ENCODE measurements at places on chromosomes 7 and 10. TPM values are rescaled to one million over a fixed set of nuclear protein-coding genes. Genes with fewer than 3 reads are reported as not detected.

GRCh38 chr10:79995979-79996634 is 47.2 kb upstream of the SFTPD start:
- H3K27me3 ChIP-seq = no peaks in the 10 kb centered on the region
- no peak overlapping the region for H3K4me3 ChIP-seq
- no peaks in the 10 kb centered on the region for H3K4me1 ChIP-seq

GRCh38 chr7:19775578-19775977 is 2.2 kb upstream of the TMEM196 start:
- no peak overlapping the region for H3K4me3 ChIP-seq
- H3K27me3 ChIP-seq = peaks cover 20% of the 10 kb centered on the region
- DNase-seq = no peak
- H3K27ac ChIP-seq = no peak overlapping the region

The EPO gene
- not detected for total RNA-seq

The ASB10 gene
- not detected for total RNA-seq

- H3K4me3 ChIP-seq = no peak overlapping the region
- H3K36me3 ChIP-seq = no peaks in the 10 kb centered on the region
- no peaks in the 10 kb centered on the region for H3K27me3 ChIP-seq
- H3K4me1 ChIP-seq = peaks cover 25% of the 10 kb centered on the region
- DNase-seq = no peak
These were observed 89.5 kb downstream of the ALOX5 start for GRCh38 chr10:45463244-45464116.

GRCh38 chr7:32047075-32047474 is 23.1 kb downstream of the PDE1C start:
- no peak overlapping the region for H3K27ac ChIP-seq
- no peaks in the 10 kb centered on the region for H3K27me3 ChIP-seq
- no peak overlapping the region for H3K4me3 ChIP-seq
- no peaks in the 10 kb centered on the region for H3K4me1 ChIP-seq

The SLC26A3 gene
- total RNA-seq = 0.36 TPM

DNA sequence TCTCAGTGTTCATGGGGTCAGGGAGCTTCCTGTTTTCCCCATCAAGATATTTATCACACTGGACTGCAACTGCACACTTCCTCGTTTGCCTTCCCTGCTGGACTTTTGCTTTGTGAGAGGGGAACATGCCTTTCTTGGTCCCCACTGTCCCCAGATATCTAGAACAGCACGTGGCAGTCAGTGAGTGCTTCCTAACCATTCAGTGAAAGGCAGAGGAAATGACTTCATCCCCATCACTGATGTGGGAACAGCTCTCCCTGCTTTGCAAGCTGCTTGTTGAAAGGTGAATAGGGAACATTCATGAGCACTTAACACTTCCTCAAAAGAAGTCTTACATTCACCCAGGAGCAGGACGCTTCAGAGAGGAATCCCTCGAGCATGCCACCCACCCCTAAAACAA is 135.4 kb downstream of the MYOF start:
- no peak for DNase-seq
- peaks cover 72% of the 10 kb centered on the region for H3K36me3 ChIP-seq
- no peak overlapping the region for H3K27ac ChIP-seq
- H3K4me3 ChIP-seq = no peak overlapping the region

The MYO3A gene
- not detected for total RNA-seq

GRCh38 chr10:89550509-89550908 is 15.1 kb upstream of the SLC16A12 start:
- no peaks in the 10 kb centered on the region for H3K27me3 ChIP-seq
- no peaks in the 10 kb centered on the region for H3K36me3 ChIP-seq
- H3K27ac ChIP-seq = no peak overlapping the region

GRCh38 chr7:48004032-48004431 is 24.6 kb upstream of the HUS1 start:
- no peak overlapping the region for H3K4me3 ChIP-seq
- no peak overlapping the region for H3K27ac ChIP-seq
- 0 out of 2 replicates have a peak, but pooled peaks cover 4% of the 10 kb centered on the region for H3K4me1 ChIP-seq
- H3K27me3 ChIP-seq = no peaks in the 10 kb centered on the region
- DNase-seq = no peak

- H3K36me3 ChIP-seq = no peaks in the 10 kb centered on the region
- H3K27ac ChIP-seq = no peak overlapping the region
- no peaks in the 10 kb centered on the region for H3K4me1 ChIP-seq
- H3K27me3 ChIP-seq = no peaks in the 10 kb centered on the region
These were observed 234.9 kb downstream of the HGF start for GRCh38 chr7:81534996-81535395.

The COL1A2 gene
- total RNA-seq = 1.3 TPM

The PBLD gene
- total RNA-seq = 11.7 TPM

The ZFYVE27 gene
- total RNA-seq = 37.9 TPM

GRCh38 chr7:95897557-95898251 is 125.3 kb downstream of the DYNC1I1 start:
- H3K36me3 ChIP-seq = no peaks in the 10 kb centered on the region
- H3K4me3 ChIP-seq = no peak overlapping the region
- H3K27ac ChIP-seq = no peak overlapping the region
- no peak for DNase-seq
- H3K4me1 ChIP-seq = no peaks in the 10 kb centered on the region
- peaks cover 2% of the 10 kb centered on the region for H3K27me3 ChIP-seq

DNA sequence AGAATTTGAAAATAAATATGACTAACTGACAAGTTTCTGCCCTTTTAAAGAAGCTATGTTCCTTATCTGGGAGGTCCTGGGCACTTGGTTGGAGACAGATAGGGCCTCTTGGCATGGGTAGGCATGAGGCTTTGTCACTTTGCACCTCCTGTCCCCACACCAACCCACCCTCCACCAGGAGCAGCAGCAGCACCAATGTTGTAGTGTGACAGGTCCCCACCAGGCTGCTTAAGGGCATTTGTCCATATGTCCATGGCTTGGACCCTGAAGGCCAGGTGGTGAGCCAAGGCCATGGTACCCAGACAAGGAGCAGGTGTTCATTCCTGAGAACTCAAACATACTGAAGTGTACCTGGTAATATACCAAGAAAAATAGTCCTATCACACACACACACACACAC is 629.1 kb downstream of the ACTR3B start:
- no peak overlapping the region for H3K4me3 ChIP-seq
- no peak for DNase-seq
- no peaks in the 10 kb centered on the region for H3K27me3 ChIP-seq
- H3K36me3 ChIP-seq = no peaks in the 10 kb centered on the region
- no peaks in the 10 kb centered on the region for H3K4me1 ChIP-seq

The POLR2J2 gene
- total RNA-seq = 10.0 TPM

GRCh38 chr7:47807126-47807525 is 141.1 kb downstream of the PKD1L1 start:
- H3K36me3 ChIP-seq = no peaks in the 10 kb centered on the region
- DNase-seq = no peak
- H3K4me1 ChIP-seq = peaks cover 70% of the 10 kb centered on the region
- no peaks in the 10 kb centered on the region for H3K27me3 ChIP-seq
- H3K27ac ChIP-seq = peak overlapping the region; percentile 95

GRCh38 chr7:121305109-121305508 is 23.7 kb upstream of the WNT16 start:
- H3K4me1 ChIP-seq = no peaks in the 10 kb centered on the region
- H3K27me3 ChIP-seq = no peaks in the 10 kb centered on the region
- DNase-seq = no peak
- H3K36me3 ChIP-seq = no peaks in the 10 kb centered on the region
- H3K4me3 ChIP-seq = no peak overlapping the region
- no peak overlapping the region for H3K27ac ChIP-seq

DNA sequence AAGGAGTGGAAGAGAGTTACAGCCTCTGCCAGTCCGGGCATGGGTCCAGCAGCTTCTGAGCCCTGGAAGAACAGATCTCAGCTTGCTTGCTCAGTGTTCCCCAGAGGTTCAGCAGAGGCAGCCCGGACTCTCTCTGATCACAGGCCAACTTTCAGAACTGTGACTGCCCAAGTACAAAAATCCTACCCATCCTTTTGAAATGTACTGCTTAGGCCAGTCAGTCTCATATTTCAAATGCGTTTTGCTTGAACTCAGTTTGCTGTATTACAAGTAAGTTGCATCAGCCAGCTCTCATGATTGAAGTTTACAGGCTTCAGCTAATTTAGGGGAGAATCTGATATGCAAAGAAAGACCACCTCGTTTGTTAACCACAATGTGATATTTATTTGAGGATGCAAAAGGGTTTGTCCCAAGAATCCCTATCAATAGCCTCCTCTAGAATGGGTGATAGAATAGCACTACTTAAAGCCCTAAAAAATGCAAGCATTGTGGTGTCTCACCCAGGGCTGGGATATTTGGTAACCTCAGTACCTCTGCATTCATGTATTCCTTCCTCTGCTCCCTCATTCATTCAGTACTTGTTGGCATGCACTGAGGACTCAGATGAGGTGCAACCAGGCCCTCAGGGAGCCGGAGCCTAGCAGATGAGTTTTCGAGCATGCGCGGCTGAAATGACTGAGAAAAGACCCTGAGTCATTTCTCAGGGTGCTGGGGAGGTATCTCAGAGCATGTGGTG is 7.0 kb downstream of the AIMP2 start:
- no peaks in the 10 kb centered on the region for H3K27me3 ChIP-seq
- peak; percentile 28 for DNase-seq
- H3K4me1 ChIP-seq = peaks cover 13% of the 10 kb centered on the region
- peaks cover 16% of the 10 kb centered on the region for H3K36me3 ChIP-seq
- no peak overlapping the region for H3K4me3 ChIP-seq
- H3K27ac ChIP-seq = peak overlapping the region; percentile 82

The ITIH5 gene
- total RNA-seq = not detected

DNA sequence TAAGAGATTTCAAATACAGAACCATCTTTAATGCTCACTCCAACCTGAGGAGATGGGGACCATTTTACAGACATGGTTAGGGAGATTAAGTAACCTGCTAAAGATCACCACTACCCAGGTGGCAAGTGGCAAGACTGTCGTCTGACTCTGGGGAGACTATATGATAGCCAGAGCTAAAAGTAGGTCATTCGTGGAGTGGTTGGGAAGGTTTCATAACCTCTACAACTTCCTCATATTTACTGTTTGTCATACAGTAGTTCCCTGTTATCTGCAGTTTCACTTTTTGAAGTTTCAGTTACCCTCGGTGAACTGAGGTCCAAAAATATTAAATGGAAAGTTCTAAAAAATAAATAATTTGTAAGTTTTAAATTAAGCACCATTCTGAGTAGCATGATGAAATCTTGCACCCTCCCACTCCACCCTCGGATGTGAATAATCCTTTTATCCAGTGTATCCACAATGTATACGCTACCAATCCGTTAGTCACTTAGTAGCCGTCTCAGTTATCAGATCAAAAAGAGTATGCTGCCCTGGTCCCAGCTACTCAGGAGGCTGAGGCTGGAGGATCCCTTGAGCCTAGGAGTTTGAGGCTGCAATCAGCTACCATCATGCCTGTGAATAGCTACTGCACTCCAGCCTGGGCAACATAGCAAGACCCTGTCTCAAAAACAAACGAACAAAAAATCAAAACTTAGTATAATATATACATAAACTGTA is 14.9 kb upstream of the LGI1 start:
- H3K4me1 ChIP-seq = peaks cover 17% of the 10 kb centered on the region
- no peak overlapping the region for H3K4me3 ChIP-seq
- peaks cover 2% of the 10 kb centered on the region for H3K27me3 ChIP-seq
- H3K27ac ChIP-seq = no peak overlapping the region
- no peaks in the 10 kb centered on the region for H3K36me3 ChIP-seq

The SOSTDC1 gene
- not detected for total RNA-seq

- no peaks in the 10 kb centered on the region for H3K27me3 ChIP-seq
- H3K4me1 ChIP-seq = peaks cover 4% of the 10 kb centered on the region
- 0 out of 2 replicates have a peak, but pooled peaks cover 3% of the 10 kb centered on the region for H3K36me3 ChIP-seq
- H3K27ac ChIP-seq = peak overlapping the region; percentile 5
- H3K4me3 ChIP-seq = no peak overlapping the region
These were observed 103.5 kb upstream of the PDLIM1 start for GRCh38 chr10:95394161-95394880.

DNA sequence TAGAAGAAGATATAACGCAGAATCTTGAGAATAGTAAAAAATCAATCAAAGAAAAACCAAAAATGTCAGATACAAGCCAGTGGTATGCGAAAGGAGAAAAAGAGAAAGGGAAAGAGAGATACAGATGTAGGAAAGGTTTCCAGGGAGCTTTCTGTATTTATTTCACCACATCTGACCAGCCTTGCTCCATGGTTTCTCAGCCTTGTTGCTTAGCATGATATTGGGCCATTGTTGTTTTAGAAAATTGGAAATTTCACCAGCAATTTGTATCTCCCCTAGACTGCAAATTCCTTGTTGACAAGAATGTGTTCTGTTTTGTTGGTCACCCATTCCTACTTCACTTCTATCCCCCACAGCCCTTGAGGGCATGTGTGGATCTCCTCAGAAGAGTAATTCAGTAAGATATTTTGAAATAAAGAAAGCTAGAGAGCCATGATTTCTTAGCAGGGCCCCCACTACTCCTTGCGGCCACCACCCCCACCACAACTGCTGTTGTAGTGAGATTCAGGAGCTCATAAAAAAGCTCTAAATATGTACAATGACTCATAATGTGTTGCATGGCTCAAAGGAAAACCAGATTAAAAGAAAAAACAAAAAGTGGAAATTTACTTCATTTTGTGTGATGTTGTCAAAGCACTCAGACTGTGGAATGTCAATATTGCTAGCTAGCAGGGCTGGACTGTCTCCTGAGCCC is 138.7 kb downstream of the CHRM2 start:
- no peaks in the 10 kb centered on the region for H3K4me1 ChIP-seq
- H3K27ac ChIP-seq = no peak overlapping the region
- H3K4me3 ChIP-seq = no peak overlapping the region
- H3K27me3 ChIP-seq = no peaks in the 10 kb centered on the region
- no peak for DNase-seq

GRCh38 chr10:14112056-14112455 is 218.7 kb downstream of the FRMD4A start:
- no peak overlapping the region for H3K4me3 ChIP-seq
- H3K27me3 ChIP-seq = no peaks in the 10 kb centered on the region
- no peaks in the 10 kb centered on the region for H3K4me1 ChIP-seq
- no peak for DNase-seq

DNA sequence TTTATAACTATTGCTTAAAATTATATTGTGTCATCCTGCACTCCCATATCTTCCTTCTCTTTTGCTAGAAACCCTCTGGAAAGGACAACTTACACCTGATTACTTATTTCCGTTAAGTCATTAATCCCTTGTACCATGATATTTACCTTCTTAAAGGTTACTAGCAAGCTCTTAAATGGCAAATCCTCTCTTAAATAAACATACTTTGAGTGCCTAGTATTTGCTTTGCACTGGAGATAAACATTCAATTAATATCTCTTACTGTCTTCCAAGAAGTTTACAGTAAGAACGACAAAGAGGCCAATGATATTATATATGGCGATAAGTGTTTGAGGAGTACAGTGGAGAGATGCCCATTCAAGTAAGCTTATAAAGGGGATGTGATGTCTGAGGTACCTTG is 278.3 kb downstream of the HGF start:
- no peak overlapping the region for H3K4me3 ChIP-seq
- H3K27me3 ChIP-seq = no peaks in the 10 kb centered on the region
- H3K27ac ChIP-seq = no peak overlapping the region
- no peak for DNase-seq

GRCh38 chr7:3063016-3063753 is 19.5 kb upstream of the CARD11 start:
- no peak for DNase-seq
- no peak overlapping the region for H3K27ac ChIP-seq
- H3K4me1 ChIP-seq = no peaks in the 10 kb centered on the region
- H3K4me3 ChIP-seq = no peak overlapping the region
- no peaks in the 10 kb centered on the region for H3K36me3 ChIP-seq

Data from Panc1 (cell line).